Posterior cingulate gyrus (tissue), 11 donors: ENCODE measurements at places on chromosomes 11 and 22.

GRCh38 chr11:119652907-119653659 is 75.9 kb downstream of the NECTIN1 start:
- no peak for DNase-seq

DNA sequence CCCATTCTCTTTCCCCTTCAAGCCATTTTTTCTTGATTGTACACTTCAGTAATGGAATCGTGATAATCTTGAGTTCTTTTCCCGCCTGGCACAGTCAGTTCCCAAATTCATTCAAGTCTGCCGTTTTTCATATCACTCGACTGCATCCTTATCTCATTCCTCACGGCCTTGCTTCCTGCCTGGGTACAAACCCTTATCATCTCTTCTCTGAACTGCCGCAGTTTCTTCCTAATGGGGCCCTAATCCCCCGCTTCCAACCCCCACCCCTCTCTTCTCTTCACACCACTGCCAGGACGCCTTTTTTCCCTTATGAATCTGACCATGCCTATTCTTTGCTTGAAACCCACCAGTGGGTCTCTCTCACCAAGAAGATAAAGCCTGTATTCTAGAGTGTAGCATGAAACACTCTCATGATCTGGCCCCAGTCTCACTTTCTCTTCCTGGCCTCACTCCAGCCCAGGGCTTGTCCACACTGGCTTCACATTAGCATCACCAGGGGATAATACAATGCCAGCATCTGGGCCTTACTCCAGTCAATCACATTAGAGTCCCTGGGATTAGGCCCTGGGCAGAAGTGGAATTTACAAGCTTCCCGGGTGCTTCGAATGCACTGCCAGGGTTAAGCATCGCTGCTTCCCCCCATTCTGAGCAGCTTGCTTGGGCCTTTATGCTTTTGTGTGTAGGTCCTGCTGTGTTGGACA is 102.1 kb downstream of the FBXO7 start:
- no peak for DNase-seq

DNA sequence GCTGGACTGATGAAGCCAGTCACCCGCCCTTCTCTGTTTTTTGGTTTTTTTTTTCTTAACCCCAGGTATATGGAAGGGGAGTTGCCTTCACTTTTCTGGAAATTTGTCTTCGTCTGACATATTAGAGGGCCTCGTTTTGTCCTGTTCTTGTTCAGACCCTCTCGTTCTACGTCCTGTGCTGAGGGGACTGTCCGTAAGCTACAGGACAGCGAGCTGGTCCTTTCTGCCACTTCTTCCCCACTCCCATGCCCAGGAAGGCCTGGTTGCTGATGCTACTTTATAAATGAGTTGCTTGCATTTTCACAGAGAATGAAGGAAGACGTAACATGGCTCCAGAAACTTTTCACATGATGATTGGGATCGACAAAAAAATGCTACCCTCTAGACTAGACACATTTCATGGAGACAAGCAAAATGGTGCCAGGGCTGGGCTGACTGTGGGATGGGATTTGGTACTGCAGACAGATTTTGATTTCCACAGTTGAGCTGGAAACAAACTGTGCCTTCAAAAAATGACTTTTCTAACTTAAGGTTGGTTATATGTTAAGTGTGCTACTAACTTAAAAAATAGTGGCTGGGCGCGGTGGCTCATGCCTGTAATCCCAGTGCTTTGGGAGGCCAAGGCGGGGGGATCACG is 27.2 kb upstream of the CRKL start:
- DNase-seq: no peak

GRCh38 chr11:107250017-107250416 is 207.6 kb downstream of the CWF19L2 start:
- no peak for DNase-seq

GRCh38 chr11:17343907-17344306 is 7.7 kb upstream of the NCR3LG1 start:
- DNase-seq: no peak
